ENCODE measurements at places on chromosomes 6 and 20.
A peak's percentile ranks its signal among the peaks of the same experiment; 100 is the strongest.

- no peak for DNase-seq
Observed at GRCh38 chr6:32713241-32713640, 27.9 kb upstream of the HLA-DQA2 start.

DNA sequence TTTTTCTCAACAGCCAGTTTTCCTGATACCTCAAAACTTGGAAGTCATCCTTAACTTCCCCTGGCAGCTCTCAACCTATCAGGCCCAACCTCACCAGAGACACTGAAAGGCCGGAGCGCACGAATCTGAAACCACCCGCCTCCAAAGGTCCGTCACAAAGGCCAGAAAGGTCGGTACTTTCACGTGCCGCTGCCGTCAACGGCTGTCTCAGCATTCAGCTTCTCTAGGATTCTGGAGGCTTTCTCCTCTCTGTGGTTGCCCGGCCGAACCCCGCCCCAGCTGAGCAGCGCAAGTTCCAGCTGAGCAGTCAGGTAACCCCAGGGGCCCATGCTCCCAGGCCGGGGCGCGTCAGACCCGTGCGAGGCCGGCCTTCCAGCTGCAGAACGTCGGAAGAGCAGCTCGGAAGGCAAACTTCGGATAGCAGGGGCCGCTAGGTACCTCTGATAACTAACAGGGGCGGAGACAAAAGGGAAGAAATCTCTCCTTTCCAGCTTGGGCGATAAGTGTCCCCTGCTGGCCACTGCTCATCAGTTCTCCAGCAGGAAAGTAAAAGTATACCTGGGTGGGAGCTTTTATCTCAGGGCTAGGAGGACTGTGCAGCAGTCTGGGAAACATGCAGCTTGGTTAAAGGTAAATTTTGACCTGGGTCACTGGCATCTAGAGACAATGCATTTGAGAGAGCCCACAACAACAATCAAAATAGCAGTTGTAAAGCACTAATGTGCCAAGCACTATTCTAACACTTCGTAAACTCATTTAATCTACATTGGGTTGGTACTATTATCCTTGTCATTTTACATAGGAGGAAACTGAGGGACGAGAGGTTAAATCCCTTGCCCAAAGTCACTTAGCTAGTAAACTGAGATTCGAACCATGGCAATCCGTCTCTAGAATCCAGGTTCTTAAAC lies 16.1 kb downstream of the ZSCAN12 start:
- DNase-seq, result peak; percentile 82

DNA sequence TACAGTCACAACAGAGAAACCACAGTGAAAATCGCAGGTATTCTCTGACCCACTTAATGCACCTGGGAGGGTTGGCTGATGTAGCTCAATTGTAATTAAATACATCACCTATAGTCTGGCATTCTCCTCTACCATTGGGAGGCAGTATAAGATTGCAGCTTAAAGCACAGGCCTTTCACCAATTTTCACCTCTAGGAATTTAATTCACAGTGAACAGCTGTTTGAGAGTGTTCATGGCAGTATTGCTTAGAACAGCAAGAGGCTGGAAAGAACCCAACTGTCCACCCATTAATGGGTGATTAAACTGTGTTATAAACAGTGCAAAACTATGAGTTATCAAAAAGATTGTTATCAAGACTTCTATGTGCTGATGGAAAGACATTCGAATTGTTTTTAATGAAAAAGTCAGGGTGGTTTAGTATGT lies 2.0 kb downstream of the EDEM2 start:
- DNase-seq, result peak; percentile 74

DNA sequence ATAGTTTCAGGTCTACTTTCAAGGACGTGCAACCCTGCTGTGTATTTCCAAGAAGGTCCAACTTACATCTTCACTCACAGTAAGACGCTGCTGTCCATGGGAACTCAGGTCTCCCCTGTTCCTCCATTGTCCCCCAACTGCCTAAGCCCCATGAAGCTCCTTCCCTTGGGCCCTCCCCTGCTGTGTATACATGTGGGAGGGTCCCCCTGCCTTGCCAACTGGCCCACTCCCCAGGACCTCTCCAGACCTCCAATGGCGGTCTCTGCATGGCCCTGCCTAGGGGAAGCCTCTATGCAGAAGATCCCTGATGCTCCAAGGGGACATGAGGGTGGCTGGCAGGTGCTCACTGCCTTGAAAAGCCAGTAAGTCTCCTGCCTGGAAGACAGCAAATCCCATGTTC lies 186.7 kb upstream of the CST7 start:
- DNase-seq, result no peak

- DNase-seq, result no peak
Observed at GRCh38 chr6:2976060-2976459, 4.7 kb upstream of the SERPINB6 start.

- no peak for DNase-seq
Observed at GRCh38 chr20:2210646-2211552, 84.9 kb upstream of the TGM3 start.

DNA sequence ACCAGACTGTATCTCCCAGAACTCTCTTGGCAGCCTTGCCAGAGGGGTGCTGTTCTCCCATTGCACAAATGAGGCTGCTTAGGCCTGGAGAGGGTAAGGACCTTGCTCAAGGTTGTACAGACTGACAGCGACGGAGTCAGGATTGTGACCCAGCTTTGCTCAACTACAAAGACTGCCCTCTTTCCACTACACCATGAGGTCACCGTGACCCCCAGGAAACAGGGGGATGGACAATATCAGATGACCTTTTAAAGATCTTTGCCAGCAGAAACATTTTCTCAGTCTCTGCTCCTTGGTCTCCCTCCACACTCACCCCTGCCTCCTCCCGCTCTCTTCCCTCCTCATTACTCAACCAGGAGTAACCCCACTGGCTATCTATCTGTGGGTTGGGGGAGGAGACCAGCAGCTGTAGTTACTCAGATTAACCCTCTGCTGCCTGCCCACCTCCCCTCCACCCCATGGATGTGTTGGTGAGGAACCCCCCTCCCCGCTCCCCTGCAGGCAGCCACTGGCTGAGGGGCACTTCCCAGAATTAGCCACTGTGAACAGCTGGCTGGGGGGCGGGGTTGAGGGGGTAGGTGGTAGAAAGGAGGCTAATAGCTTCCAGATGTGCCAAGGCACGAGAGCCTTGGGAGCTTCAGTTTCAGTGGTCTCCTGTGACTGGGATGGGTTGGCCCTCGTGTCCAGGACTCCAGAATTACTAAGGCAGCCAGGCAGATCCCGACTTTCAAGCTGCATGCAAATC lies 26.9 kb upstream of the MRPS18A start:
- peak; percentile 44 for DNase-seq

GRCh38 chr20:29876911-29877285 lies 1380.6 kb upstream of the DEFB115 start:
- DNase-seq, result no peak

DNA sequence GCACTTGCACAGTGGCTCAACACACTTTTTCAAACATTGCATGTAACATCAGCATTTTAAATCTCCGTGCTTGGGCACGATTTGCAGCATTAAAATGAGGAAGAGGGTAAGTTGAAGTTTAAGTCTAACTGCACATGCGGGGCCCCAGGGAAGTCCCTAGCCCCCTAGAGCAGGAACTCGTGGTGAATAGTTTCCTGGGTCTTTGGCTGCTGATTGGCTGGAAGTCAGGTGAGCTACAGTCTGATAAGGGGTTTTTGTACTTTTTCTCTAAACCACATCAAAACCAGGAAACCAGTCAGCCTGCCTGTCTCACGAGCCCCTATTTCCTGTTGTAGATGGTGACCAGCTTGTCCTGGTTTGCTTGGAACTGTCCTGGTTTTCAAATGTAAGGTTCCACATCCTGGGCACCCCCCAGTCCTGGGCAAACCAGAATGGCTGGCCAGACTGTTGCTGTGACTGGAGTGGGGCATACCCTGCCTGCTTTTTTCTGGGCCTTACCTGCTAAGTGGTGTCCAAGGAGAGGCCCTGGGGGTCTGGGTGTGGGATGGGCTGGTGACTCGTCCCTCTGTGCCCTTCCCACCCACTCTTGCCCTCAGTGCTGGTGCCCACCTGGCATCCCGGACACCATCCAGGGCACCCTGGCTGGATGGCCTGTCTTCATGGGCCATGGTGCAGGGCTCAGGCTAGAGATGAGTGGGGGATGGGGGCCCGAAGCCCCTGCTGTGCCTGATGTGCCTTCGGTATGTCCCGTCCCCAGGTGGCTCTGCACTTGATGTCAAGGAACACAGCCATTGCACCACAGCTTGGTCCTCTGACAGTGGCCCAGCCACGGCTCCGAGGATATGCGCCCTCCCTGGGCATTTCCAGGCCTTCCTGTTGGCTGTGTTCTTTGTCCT lies 31.8 kb downstream of the SUN5 start:
- DNase-seq, result no peak

DNA sequence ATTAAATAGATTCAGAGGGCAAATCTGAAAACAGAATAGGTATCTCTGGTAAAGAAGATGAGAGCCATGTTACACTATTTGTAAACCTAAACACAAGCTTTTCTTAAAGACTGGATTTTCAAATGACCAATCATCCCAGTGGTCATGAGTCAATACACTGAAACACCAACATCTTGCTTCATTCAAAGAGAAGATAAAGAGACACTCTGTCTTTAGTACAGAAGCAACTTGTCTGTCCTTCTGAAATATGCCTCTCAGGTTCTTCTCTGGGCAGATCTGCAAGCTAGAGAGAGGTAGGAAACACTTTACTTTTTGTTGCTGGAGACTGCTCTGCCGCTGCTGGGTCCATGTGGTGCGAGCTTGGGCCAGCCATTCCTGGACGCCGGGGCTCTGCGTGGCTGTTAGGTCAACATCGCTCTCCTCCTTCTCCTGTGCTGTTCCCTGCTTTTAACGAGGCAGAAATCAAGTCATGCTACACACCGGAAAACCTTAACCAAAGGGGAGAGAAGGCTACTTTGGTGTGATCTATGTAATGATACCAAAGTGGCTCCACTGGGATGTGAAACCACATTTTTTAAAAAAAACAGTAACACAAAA lies 368.2 kb downstream of the SYNE1 start:
- no peak for DNase-seq

- DNase-seq, result no peak
Observed at GRCh38 chr6:74066168-74066871, 370.3 kb downstream of the CD109 start.
